Bronchus fibroblast of lung (primary cell): ENCODE measurements at places on chromosomes 5 and 9. TPM values are rescaled to one million over a fixed set of nuclear protein-coding genes. Genes with fewer than 3 reads are reported as not detected.

MAMDC2 gene
- total RNA-seq, result 2.2 and 2.5 TPM in 2 replicates

SOX30 gene
- total RNA-seq, result 0.15 TPM in 1 of 2 replicates, not detected in the other

ZFP37 gene
- total RNA-seq, result 1.2 and 1.5 TPM in 2 replicates

LECT2 gene
- total RNA-seq, result not detected in 2 replicates

PCDHGC4 gene
- 0.17 and 0.30 TPM in 2 replicates for total RNA-seq

PCDHB16 gene
- under 0.01 TPM in 1 of 2 replicates, not detected in the other for total RNA-seq

RASGEF1C gene
- not detected in 2 replicates for total RNA-seq

RPP25L gene
- total RNA-seq, result 33.7 and 35.5 TPM in 2 replicates

THBS4 gene
- total RNA-seq, result 1.2 and 2.4 TPM in 2 replicates

GRIN3A gene
- total RNA-seq, result not detected in 2 replicates

HK3 gene
- total RNA-seq, result not detected in 2 replicates

PKD2L2 gene
- total RNA-seq, result not detected in 2 replicates

PCDHGA8 gene
- 0.15 and 0.67 TPM in 2 replicates for total RNA-seq

TTC23L gene
- total RNA-seq, result under 0.01 TPM in 1 of 2 replicates, not detected in the other

CTXN3 gene
- total RNA-seq, result not detected in 2 replicates

ACTBL2 gene
- total RNA-seq, result 0.15 and 0.34 TPM in 2 replicates

FAM193B gene
- 16.0 and 22.0 TPM in 2 replicates for total RNA-seq

BASP1 gene
- 159 and 196 TPM in 2 replicates for total RNA-seq

WHRN gene
- 0.15 and 0.34 TPM in 2 replicates for total RNA-seq

GDF9 gene
- 0.15 and 0.17 TPM in 2 replicates for total RNA-seq

ZFR gene
- total RNA-seq, result 38.8 and 47.9 TPM in 2 replicates

SLC34A1 gene
- not detected in 2 replicates for total RNA-seq

C9 gene
- not detected in 2 replicates for total RNA-seq

FAM153A gene
- total RNA-seq, result not detected in 2 replicates

SEMA4D gene
- 0.59 and 0.84 TPM in 2 replicates for total RNA-seq

STK32A gene
- under 0.01 TPM in 1 of 2 replicates, not detected in the other for total RNA-seq

NIPAL4 gene
- 0.50 TPM in 1 of 2 replicates, not detected in the other for total RNA-seq

SETD9 gene
- total RNA-seq, result 16.1 and 19.7 TPM in 2 replicates

KLF4 gene
- 8.7 and 11.3 TPM in 2 replicates for total RNA-seq

FSD1L gene
- 0.84 and 1.0 TPM in 2 replicates for total RNA-seq

CEP120 gene
- total RNA-seq, result 11.9 and 15.8 TPM in 2 replicates

ENTPD8 gene
- not detected in 2 replicates for total RNA-seq

C9orf153 gene
- not detected in 2 replicates for total RNA-seq

GAPT gene
- not detected in 2 replicates for total RNA-seq
